ENCODE measurements at places on chromosomes 1 and 21.

- DNase-seq, result no peak
Observed at GRCh38 chr1:200973937-200974657, 49.4 kb downstream of the KIF21B start.

- no peak for DNase-seq
Observed at GRCh38 chr1:33391343-33392078, 39.4 kb downstream of the PHC2 start.

- peak; percentile 58 for DNase-seq
Observed at GRCh38 chr1:104780470-104781078, 1030.9 kb downstream of the AMY1C start.

DNA sequence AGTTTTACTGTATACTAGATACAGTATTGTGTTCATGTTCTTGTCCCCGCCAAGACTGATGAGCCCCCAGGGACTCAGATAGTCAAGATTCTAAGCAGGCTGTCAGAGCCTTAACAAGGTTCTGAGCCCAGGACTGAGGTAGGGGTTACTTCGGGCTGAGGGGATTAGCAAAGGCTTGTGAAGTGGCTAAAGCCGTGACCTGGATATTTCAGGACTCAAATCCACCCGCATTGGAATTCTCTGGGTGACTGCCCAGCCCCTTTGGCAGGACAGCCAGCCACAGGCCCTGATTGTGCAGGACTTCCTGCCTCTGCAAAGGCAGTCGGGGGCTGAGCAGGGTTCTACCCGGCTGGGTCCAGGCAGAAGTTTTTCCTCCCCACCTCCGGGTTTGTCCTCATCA lies at the start of gene PLA2G5:
PLA2G5 (plus strand) TSS at position 321 of the 400 bp plus-strand sequence. CDS start 14,637 bp downstream, outside the sequence.
- DNase-seq, result no peak

- no peak for DNase-seq
Observed at GRCh38 chr21:45942755-45943629, 38.6 kb upstream of the COL6A1 start.

DNA sequence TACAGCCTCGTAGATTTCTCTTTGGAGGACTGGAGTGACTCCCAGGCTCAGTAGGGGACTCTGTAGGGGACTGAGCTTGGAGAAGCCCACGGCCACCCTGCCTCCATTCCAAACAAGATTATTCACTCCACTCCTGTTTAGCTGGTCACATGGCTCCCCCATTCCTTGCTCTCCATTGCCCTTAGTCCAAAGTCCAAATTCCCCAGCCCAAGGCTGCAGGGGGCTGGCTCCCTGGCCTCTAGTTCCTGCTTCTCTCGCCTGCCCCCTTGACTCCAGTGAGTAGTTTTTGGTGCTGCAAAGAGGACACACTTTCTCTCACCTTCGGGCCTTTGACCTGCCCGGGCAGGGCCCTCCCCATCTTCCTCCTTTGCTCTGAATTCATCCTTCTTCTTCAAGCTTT lies 403.3 kb downstream of the KIF26B start:
- no peak for DNase-seq

DNA sequence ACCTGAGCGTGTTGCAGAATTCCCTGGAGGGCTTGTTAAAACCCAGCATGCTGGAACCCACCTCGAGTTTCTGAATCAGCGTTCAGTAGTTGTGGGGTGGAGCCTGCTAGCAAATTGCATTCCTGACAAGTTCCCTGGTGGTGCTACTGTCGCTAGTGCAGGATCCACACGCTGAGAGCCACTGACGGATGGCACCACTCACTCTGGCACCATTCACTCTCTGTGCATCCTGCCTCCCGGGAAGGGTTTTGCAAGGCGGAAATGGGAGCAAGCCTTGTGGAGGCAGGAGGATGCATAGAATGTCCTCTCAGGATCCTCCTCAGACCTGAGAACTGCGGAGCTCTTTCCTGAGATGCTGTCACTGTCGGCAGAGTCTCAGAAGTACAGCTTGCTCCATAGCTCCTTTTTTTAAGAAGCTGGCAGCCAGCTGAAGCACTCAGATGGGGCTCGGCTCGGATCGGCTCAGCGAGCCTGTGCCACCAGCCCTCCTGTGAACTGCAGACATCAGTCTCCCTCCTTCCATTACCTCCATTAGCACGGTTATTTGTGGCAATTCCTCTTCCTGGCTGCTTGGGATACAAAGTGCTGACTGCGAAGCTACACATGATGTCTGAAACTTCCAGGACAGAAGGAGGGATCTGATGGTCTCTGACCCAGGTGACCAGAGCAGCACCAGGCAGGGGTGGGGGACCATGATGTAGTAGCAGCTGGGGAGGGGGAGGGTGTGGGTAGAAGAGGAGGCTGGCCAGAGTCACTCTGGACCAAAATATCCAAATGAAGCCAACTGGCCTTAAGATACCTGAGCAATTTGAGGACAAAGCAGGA lies 89.6 kb downstream of the C1orf94 start:
- DNase-seq, result no peak

GRCh38 chr1:82086739-82087138 lies 286.0 kb downstream of the ADGRL2 start:
- DNase-seq, result peak; percentile 4

DNA sequence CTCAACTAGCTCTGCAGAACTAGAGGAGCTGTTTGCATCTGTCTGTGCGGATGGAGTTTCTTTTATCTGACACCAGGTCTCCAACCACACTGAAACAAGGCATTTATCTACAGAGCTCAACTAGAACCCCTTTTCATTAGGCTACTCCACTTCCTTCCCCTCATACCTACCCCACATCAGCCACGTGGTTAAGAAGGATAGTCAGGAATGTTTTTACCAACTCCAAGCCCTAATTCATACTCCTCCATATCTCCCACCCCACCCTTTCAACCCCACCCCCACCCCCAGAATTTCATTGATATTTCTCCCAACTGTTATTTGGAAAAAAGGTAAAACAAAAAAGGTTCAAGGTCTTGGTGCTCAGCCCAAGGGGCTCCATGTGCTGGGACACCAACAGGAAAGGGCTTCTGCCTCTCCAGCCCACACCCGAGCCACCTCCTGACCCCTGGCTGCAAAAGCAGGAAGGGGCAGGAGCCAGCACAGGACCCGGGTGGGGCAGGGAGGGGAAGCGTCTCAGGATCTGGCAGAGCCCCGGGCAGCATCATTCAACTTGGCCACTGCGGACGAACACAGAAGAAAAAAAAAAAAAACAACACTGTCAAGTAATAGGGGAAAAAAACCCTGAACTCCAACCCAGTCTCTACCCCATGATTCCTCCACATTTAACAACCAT lies 7.0 kb downstream of the ENSA start:
- DNase-seq, result no peak

- DNase-seq, result no peak
Observed at GRCh38 chr1:81827942-81828341, 27.2 kb downstream of the ADGRL2 start.

DNA sequence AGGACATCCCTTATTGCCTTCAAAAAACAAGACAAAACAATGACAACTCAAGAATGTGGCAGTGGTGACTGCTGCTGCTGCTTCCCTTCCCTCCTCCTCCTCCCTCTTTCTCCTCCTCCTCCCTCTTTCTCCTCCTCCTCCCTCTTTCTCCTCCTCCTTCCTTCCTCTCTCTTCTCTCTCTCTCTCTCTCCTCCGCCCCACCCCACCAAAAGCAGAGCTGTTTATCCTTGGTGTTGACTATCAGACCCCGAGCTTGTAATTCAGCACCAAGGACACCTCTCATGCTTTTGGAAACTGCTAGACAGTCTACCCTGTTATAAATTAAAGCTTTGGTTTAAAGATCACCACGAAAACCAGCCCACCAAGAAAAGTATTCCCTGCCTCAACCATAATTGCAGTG lies 72.4 kb upstream of the IFNAR2 start:
- DNase-seq, result peak; percentile 11

DNA sequence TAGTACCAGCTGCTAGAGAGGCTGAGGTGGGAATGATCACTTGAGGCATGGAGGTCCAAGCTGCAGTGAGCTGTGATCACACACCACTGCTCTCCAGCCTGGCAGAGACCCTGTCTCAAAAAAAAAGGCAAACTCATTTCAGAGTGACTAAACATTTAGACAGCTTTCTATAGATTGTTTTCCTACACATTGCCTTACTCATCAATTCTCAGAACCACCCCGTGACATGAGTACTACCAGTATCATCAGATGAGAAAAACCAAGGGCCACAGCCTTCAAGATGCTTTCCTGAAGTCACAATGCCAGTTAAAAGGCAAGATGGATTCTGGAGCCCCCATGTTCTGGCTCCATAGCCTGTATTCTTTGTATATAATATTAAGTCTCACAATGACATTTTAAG lies 22.4 kb upstream of the SMPDL3B start:
- DNase-seq, result peak; percentile 58

DNA sequence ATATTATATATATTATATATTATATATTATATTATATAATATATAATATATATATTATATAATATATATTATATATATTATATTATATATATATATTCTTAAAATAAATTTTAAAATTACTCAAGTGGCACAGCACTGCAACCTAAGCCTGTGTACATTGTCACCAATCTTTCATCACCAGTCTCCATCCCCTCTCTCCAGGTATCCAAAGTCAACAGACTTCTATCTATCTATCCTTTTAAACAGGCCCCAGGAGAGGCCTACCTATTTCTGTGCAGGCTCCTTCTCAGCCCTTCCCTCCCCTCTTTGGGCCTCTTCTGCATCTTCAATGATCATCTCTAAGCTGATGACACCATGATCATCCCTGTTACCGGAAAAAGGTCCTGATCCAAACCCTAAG lies 111.7 kb downstream of the RHOU start:
- no peak for DNase-seq

GRCh38 chr1:43856188-43856587 lies 77.4 kb upstream of the ARTN start:
- no peak for DNase-seq

GRCh38 chr1:19918057-19918456 lies 5.4 kb downstream of the PLA2G2E start:
- peak; percentile 69 for DNase-seq

DNA sequence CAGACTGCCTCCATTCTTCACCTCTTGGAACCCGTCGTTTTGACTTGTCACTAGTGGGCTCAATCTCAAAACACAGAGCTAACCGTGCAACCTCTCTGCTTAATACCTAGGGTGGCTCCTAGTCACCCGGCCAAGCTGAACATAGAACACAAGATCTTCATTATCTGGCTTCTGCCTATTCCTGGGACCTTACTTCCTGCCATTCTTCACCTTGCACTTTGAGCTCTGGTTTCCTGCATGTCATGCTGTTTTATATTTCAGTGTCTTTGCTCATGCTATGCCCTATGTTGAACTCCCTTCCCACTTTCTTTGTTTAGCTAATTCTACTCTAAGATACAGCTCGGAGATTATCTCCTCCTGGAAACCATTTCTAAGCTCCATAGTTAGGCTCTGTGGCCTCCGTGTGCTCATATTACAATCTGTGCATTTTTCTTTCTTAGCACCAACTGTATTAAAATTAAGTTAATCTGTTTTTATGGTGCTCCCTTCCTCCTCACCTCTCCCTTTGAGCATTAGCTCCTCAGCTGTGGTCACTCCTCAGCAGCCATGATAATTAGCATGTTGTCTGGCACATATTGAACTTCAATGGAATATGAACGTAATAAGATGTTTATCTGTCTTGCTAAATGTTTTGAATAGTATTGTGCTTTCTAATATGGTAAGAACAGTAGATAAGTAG lies 13.1 kb downstream of the GPSM2 start:
- no peak for DNase-seq

DNA sequence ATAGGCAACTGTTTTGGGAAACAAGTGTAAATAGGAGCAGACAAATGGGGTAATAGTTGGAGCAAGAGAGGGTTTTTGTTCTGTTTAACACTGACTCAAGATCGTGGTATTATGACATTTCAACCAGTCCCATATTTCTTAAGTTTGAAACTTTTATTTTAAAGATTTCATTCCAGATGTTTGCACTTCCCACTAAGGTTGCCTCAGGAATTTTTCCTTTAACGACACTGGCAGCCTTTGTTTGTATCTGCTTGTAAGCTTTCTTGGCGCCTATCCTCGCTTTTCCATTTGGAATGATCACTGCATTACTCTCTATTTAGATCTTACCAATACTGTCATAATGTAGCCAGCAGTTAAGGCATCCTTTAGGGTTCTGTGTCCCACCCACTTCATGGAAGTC lies 67.7 kb downstream of the ALG6 start:
- DNase-seq, result no peak

DNA sequence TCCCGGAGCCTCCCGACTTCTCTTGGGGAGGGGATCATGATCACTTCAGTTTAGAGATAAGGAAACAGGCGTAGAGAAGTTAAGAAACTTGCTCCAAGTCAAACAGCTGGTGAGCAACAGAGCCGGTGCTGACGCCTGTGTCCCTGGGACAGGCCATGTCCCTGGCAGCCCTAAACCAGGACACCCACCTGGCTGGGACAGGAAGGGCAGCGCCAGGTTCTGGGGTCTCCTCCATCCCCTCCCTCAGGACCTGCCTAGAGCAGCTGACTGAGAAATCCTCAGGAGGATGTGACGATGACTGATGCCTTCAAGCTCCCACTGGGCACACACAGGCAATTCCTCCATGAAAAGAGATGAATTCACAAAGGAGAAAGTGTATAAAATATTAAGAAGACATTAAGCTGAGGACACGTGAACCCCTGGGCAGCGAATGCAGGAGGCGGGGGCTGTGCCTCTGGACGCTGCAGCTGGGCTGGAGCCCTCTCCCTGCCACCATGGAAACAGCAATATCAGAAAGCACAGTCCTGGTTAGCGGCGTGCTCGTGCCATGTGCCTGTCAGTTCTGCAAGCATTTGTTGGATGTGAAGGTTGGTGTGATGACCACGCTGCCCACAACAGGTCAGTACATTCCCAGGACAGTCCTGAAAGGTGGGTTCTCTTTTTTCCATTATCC lies 40.1 kb upstream of the C1orf174 start:
- DNase-seq, result no peak

DNA sequence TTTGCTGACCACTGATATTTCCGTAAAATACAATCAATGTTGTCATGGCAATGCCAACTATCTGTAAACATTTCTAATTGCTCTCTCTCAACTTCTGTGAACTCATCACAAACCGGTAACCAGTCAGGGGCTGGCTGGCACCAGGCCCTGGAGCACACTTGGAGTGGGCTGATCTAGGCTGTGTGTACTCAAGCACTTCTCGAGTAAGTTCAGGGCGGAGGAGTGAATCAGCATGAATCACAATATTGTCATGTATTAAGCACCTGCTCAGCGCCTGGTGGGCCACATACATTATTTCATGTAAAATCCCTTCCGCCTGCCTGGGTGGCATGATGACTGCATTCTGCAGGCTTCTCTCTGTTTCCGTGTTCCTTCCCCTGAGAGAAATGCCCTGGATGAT lies 212.4 kb downstream of the FOXD2 start:
- peak; percentile 98 for DNase-seq

- no peak for DNase-seq
Observed at GRCh38 chr1:25619101-25619890, 2.7 kb downstream of the MAN1C1 start.

Data from RKO (cell line).